B cell (primary cell): ENCODE measurements at places on chromosomes 7 and 10.

DNA sequence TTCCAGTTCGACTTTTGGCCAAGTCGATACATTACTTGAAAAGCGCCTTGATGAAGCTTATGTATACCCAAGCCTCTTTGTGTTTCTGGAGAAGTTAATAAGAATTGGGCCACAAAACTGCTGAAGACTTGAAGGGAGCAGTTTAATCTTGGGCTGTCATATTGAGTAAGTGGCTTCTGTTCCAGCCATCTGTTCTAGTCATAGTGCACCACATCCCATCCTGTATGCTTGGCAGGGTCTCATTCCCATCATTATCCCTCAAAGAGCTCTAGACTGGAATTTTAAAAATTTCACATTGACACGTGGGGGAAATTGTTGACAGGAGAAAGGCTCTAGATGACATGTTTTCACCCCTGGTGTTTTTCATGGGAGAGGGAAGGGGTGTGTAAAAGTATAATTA lies 196.6 kb upstream of the PLPP4 start:
- peaks cover 4% of the 10 kb centered on the region for H3K27me3 ChIP-seq
- H3K27ac ChIP-seq = no peak overlapping the region
- no peak overlapping the region for H3K4me3 ChIP-seq

DNA sequence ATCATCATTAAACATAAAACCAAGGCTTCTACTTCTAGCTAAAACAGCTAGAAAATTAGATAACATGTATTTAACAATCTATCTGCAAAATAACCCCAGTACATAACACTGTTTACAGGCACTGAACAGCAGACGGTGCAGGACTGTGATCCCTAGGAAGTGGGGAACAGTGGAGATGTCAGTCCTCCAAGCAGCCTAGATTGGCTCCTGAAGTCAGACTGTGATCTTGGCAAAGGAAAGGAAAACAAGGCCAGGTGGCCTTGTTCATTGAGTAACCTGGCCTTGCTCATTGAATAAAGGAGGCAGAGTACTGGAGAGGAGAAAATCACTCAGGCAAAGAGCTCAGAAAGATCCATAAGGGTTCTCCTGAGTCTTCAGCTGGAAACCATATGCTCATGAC lies 77.7 kb upstream of the DIP2C start:
- H3K36me3 ChIP-seq = no peaks in the 10 kb centered on the region
- no peaks in the 10 kb centered on the region for H3K4me1 ChIP-seq
- no peak for DNase-seq
- H3K27ac ChIP-seq = no peak overlapping the region
- no peaks in the 10 kb centered on the region for H3K27me3 ChIP-seq
- no peak overlapping the region for H3K4me3 ChIP-seq

GRCh38 chr10:101938305-101939007 lies 94.9 kb upstream of the KCNIP2 start:
- peaks cover 23% of the 10 kb centered on the region for H3K4me1 ChIP-seq
- no peaks in the 10 kb centered on the region for H3K27me3 ChIP-seq
- peak overlapping the region; percentile 49 for H3K27ac ChIP-seq
- no peak overlapping the region for H3K4me3 ChIP-seq
- peaks cover 19% of the 10 kb centered on the region for H3K36me3 ChIP-seq

DNA sequence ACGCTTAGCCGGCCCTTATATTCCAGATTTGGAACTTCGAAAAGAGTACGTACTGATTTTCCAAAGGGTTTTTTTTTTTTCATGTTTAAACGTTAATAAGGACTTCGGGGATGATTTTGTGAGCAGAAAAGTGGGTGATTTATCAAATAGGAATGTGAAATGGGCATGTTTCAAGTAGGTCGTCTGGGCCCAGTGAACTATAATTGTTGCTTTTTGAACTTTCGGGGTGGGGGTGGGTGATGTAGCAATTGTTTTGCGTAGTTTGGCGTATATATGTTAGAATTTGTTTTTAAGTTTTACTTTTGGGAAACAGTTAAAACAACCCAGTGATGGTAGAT lies 299 bp upstream of the PBLD start:
- no peak for DNase-seq
- peaks cover 42% of the 10 kb centered on the region for H3K4me1 ChIP-seq
- peak overlapping the region; percentile 94 for H3K27ac ChIP-seq
- H3K27me3 ChIP-seq = no peaks in the 10 kb centered on the region
- peak overlapping the region; percentile 95 for H3K4me3 ChIP-seq
- H3K36me3 ChIP-seq = peaks cover 3% of the 10 kb centered on the region
